ENCODE measurements at places on chromosomes 7 and 10.

DNA sequence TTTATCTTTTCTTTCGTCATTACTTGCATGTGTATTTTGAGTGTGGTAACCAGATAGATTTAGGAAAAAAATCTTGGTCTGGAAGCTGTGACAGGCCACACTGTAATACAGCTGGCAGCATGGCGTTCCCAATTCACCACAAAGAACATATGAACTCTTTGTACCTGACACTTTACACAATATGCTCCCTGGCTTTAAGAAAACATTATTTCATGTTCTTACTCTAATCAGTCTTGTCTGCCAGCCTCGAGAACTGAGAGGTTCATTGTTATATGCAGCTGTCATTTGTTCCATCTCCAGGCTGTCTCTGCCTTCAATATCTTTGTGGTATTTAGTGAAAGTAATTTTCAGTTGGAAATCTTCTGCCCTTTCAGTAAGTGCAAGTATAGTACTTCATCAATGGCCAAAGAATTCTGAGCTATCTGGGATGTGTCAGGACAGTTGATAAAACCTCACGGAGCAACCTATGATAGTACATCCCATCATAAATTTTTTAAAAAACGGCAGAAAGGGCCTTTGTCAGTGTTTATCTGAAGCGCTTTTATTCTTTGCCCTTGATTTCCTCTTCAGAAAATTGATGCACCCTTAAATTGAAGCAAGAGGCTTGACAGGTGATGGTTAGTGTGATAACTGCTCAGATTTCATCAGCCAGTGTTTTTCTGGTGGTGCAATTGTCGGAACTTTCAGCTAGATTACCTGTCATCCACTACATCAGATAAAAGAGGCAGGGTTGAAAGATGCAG lies 146.3 kb upstream of the SP8 start:
- no peak for DNase-seq

- DNase-seq: no peak
Observed at GRCh38 chr10:67863094-67863493, 21.4 kb upstream of the SIRT1 start.

- no peak for DNase-seq
Observed at GRCh38 chr7:43303740-43304241, 191.3 kb downstream of the HECW1 start.

GRCh38 chr10:68403701-68404100 lies 3.4 kb downstream of the RUFY2 start:
- no peak for DNase-seq

DNA sequence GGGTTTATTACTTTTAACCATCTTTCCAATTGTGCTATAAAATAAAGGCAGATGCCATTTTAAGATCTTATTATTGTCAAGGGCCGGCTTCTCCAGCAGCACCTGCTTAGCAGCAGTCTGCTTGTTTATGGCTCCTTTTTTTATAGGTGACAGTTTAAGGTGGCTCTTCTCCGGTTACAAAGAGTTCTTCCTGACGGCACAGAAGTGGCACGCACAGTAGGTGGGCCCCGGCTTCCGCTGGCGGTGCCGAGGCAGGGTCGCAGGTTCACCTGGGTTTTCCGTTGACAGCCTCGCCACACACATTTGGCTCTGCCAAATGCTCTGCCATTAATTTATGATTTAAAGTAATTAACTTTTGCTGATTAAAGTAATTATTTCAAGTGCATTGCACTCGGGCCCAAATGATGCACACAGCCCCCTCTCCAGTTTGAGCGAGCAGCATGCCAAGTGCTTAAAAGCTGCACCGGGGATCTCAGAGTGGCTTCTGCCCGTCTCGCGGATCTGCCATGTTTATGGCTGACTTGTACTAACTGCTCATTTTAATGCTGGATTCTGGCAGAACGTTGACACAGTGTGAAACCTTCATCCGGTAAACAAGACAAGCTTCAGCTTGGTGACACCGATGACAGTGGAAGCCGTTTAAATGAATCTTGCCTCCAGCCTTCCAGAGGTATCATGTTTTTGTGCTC lies 355.1 kb upstream of the MKI67 start:
- no peak for DNase-seq

Measured in stimulated activated CD4-positive, alpha-beta T cell treated with anti-CD3 and anti-CD28 coated beads, Interleukin-1b, Interleukin-23, amount 100 ng/mL, for 1 hour (primary cell).